ENCODE measurements at places on chromosomes 5 and 9. TPM values are rescaled to one million over a fixed set of nuclear protein-coding genes. Genes with fewer than 3 reads are reported as not detected.
A peak's percentile ranks its signal among the peaks of the same experiment; 100 is the strongest.

GRCh38 chr9:127278372-127278771, 13.8 kb downstream of the GARNL3 start:
- DNase-seq: no peak

GRCh38 chr5:107389130-107389774, 281.5 kb downstream of the EFNA5 start:
- DNase-seq: peak; percentile 65

DNA sequence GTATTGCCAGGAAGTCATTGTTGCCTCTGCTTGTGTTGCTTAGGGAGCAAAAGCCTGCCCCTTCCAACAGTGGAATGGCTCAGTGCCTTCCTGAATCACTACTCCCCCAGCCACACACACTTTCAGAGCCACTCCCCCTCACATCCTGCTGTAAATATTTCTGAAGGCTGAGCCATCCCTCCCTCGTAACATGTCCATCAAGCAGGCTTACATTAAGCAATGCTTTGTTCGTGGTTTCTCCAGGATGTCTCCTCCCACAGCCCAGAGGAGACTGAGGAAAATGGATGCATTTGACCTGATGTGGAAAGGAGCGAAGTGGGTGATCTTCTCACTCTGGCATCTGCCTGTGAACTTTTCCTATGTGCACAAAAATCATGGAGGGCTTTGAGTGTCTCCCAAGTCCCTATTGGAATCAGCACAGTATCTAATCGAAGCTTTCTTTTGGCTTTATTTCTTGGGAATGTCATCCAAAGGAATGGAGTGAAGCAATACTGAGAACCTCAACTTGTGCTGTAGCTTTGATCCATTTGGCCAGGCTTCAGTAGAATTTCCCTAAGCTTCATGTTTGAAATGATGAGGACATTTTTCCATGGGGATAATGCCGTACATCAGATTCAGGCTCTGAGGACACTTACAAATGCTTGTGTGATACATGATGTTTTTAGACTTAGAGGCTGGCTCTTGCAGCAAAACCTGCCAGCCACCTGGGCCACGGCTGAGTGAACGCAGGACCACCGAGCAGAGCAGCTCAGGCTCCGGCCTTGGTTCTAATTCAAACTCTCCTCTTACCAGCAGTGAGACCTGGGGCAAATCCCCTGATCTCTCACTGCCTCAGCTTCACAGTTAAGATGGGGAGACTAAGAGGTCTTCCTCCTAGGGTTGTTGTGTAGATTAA, 389.1 kb downstream of the ENC1 start:
- DNase-seq: peak; percentile 72

DNA sequence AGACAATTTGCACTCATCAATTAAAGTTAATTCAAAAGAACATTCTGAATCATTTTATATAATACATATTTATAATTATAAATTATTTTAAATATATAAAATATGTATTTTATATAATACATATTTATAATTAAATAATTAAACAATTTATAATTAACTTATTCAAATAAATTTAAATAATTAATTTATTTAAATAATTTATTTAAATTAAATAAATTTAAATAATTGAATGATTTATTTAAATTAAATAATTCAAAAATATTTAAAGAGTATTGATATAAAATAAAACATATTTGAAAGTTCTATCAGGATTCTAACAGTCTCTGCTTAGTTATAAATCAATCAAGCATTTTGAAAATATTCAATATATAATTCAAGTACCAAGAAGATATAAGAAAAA, 775.5 kb upstream of the CTNND2 start:
- no peak for DNase-seq

DNA sequence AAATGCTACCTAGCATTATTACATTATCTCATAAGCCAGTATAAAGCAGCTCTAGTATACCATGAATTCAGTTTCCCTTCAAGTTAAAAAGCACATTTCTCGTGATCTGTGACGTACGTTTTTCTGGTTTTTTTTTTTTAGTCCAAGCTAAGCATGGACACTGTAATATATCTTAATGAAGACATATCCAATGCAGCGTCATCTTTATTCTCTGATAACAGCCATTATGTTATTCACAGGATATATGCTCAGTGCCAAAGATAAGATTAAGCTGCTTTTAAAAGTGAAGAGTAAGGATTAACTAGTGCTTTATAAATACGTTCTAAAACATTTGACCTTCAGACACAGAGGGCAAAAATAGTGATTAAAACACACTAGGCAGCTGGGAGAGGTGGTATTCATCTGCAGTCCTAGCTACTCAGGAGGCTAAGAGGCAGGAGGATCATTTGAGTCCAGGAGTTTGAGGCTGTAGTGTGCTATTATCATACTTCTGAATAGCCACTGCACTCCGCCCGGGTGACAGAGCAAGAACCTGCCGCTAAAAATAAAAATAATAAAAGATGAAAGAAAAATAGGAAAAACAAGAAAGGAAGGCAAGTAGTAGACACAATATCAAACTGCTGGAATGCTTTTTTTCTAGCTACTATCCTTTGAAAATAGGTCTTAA, 7.7 kb downstream of the CSNK1A1 start:
- DNase-seq: no peak

GRCh38 chr5:36417668-36418067, 116.0 kb upstream of the RANBP3L start:
- no peak for DNase-seq

DNA sequence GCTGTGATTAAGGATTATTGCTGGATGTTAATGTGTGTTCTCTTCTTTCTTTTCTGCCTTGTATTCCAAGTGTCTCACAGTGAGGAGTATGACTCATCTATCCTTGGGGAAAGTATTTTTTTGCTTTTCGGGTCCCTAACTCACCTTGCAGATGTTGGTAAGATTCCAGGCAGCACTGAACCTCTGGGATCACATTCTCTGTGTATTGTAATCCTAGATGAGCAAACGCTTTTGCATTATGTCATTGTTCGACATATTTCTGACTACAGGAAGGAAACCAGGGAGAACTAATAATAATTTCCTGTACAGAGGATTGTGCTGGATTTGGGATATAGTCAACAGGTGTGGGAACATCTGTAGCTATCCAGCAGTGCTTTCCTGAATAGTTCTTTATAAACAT, 246.1 kb upstream of the TUT7 start:
- DNase-seq: no peak

- DNase-seq: no peak
Observed at GRCh38 chr9:21174671-21175070, 8.2 kb upstream of the IFNA21 start.

DNA sequence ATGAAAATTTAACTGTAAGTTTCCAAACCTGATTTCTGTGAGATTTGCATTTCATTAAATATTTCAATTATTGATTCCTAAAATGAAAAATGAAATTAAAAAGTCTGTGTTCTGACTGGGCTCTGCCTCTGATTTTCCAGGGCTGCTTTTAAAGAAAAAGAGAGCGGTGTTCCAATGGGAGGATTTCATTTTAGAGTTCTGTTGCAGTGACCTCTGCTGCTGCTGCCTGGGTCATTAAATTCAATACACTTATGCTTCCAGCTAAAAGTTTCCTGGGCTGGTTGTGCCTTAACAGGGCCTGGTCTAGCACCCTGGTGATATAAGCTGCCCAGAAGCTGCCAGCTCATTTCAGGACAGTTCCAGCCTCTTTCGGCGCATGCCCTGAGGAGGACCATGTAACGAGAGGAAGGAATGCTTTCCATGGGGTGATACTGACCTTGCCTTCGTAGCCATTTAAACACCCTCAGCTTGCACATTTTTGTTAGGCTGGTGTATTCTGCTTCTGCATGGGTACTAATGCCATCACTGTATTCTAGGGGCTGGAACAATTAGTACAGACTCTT, 93.3 kb downstream of the TMEM174 start:
- DNase-seq: no peak

GRCh38 chr5:150515446-150515845, 7.5 kb downstream of the NDST1 start:
- no peak for DNase-seq

DNA sequence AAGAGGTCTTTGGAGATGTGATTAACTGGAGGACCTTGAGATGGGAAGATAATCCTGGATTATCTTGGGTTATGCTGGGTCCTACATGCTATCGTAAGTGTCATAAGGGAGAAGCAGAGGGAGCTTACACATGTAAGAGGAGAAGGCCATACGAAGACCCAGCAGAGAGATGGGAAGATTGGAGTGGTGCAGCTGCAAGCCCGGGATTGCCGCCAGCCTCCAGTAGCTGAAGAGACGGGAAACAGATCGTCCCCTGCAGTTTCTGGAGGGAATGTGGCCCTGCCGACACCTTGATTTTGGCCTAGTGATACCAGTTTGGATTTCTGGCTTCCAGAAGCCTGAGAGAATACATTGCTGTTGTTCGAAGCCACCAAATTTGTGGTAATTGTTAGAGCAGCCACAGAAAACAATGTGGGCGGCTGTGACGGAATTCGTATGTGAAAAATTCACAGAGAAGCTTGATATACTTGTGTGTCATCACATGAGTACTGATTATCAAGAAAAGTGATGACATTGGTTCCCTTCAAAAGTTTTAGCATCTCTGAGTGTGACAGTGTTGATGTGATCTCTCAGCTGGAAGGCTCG, 86.9 kb downstream of the CYFIP2 start:
- DNase-seq: no peak

DNA sequence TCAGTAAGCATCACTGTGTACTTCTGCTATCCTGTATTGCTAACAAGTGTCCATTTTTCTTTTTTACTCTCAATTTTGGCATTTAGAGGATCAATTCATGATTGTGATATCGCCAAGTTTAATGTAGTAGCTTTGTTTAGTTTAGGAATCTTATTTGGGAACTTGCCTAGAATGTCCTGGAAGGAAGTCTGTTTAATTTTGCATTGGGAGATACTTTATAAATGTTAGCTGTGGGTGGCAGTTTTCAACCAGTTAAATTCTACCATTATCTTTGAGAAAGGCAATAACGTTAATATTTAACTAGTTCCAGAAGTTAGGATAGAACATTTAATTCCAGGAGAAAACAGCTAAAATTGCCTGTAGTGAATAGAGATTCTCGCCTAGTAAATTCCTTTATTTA, 78.6 kb downstream of the PBX3 start:
- DNase-seq: no peak

- DNase-seq: no peak
Observed at GRCh38 chr5:9363449-9363848, 182.4 kb downstream of the SEMA5A start.

DNA sequence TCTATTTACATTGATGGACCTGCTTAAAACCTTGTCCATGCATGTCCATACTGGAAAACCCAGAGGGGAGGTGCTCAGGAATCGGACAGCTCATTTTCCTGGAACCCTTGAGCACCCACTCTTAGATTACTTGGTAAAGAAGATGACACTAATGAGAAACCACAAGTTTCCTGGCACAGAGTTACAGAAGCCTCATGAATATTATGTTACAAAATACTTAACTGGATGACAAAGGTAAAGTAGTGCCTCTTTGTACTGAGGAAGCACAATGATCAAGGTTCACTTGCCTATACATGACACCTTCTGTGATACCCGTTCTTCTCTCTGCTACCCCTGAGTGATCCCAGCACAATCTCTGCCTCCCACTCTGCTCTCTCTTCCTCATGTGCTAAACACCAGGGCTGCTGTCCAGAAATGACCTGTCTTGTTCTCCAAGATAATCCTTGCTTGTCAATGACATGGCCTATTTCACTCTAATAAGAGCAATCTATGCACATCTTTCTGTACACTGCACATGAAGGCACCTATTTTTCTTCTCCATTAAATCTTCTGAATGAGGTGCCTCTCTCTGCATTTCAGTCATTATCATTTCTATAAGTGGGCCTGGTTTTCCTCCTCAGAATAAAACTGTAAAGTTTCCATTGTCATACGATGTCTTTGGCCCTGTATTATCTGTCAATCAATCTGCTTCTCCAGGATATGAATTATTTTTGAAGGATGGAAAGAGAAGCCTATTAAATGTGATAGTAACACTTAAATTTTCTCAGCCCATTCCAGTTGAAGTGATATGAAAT, 684.0 kb upstream of the ACO1 start:
- no peak for DNase-seq

GRCh38 chr5:150271923-150272322, 17.6 kb downstream of the CAMK2A start:
- no peak for DNase-seq

GRCh38 chr9:96524764-96525163, 74.8 kb downstream of the HABP4 start:
- DNase-seq: no peak

GRCh38 chr5:143023411-143024096, 253.4 kb downstream of the ARHGAP26 start:
- DNase-seq: no peak

DNA sequence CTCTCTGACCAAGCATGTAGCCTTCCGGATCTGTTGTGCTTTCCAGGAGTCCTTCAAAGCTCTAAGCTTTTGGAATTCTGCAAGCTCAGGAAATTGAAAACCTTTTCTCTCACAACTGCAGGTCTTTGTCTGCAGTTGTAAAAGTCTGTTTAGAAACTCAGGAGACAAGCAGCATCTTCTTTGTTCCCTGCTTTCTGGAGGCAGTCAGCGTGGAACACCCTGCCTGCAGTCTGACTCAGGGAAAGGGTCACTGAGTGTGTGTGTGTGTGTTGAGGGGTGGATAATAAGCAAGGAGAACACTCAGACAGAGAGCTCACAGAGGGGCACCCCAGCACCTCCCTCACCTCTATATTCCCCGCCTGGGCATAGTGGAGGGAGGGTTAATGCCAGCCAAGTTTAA, 29.1 kb downstream of the KCNIP1 start:
- DNase-seq: no peak

TAF11L8 gene
- total RNA-seq: not detected

GDNF gene
- not detected for total RNA-seq

TLN1 gene
- 471 TPM for total RNA-seq

SLC12A2 gene
- 33.7 TPM for total RNA-seq
